Mesangial cell (primary cell): ENCODE measurements at places on chromosomes 11 and 22. TPM values are rescaled to one million over a fixed set of nuclear protein-coding genes. Genes with fewer than 3 reads are reported as not detected.

DSCAML1 gene
- 9.0 TPM in 1 of 2 replicates, not detected in the other for total RNA-seq

KCTD14 gene
- total RNA-seq: 8.5 and 8.6 TPM in 2 replicates

TCN2 gene
- total RNA-seq: 9.1 and 80.5 TPM in 2 replicates

OR4P4 gene
- not detected in 2 replicates for total RNA-seq
